ENCODE measurements at places on chromosomes 2 and 18.

GRCh38 chr2:124283096-124283495 lies 258.0 kb downstream of the CNTNAP5 start:
- DNase-seq, result no peak

DNA sequence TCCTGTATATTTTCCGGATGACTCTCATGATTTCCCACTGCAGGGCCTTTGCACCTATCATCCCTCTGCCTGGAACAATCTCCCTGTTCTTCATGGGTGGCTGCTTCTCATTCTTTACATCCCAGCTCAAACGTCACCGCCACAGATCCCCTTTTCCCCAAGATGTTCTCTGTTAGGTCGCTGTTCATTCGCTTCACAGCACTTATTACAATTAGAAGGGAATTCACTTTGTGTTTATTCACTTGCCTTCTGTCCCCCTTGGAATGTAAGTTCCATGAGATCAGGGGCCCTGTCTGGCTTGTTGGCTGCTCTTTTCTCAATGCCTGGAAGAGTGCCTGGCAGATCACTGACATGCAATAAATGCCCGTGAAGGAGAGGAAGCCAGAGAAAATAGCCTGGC lies 106.7 kb downstream of the FOXI3 start:
- DNase-seq, result no peak

DNA sequence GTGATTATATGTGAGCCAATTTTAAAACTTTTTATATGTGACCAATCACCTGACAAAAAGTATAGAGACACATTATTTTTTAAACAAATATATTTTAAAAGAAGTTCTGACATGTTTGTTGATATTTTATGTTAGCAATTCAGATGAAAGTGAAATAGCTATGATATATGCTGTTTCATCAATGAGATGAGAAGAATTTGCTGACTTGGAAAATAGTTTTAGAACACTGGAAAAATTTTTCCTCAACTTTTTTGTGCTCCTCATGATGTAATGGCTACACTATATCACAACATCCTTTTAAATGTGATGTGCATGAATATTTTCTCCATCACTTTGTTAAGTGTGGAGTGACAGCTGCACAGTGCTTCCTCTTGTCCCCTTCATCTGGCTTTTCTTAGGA lies 434.0 kb downstream of the PLCL1 start:
- no peak for DNase-seq

DNA sequence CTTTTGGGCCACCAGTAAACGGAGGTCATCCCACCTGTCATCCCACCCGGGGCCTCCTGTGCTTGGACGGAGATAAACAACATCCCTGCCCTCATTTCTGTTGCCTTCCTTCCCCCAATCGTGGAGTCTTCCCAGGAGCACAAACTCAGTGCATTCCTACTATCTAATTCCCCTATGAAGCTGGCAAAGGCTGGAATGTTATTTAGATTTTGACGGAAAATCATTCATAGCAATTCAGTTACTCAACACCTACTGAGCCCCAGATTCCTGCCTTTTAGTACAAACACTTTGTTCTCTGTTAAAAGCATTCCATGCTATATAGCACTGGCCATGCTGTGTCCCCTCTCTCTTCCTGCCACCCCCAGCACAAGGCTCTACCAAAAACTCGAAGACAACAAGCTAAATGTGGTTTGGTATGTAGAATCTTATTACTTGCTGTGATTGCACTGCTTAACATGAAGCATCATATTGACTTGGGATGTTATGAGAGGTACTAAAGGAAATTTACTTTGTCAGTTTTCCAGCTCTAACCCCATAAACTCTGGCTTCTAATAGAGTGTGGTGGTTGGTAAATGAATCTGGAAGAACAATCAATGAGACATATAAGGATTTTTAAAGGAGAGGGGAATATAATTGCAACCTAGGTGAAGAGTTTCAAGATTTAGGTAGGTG lies 32.3 kb upstream of the IMPA2 start:
- DNase-seq, result no peak

DNA sequence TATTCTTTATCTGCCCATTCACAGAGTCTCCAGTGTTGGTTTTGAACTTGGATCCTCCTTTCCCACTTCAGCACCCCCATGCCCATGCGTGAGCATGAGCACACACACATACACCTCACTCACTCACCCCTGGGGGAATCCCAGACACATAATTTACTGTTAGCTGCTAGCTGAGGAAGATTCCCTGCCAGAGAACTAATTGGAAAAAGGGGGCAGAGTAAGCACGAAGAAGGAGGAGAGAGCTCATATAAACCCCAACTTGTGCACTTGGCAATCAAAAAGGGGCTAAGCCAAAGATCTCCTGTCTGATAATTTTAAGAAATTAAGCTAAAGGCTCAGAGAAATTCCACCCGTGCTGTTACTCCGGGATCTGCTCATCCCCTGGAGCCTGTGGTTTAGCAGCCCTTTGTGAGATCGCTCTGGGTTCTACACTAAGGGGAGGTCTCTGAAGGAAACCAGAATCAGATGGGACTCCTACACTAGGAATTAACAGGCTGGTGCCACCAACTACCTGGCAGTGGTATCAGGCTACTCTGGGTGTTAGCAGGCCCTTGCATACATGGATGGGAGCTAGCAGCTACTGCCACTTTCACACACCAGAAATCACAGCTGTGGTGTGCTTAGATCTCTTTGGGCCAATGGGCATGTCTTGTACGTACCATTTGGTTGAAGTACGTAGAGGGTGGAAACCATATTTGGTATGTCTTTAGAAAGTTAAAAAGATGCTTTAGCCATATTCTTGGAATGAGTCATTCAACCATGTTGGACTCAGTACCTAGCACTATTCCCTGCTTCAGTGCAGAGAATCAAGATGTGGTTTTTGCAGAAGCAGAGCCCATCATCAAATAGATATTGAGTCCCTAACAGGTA lies 95.6 kb upstream of the SLC14A2 start:
- no peak for DNase-seq

DNA sequence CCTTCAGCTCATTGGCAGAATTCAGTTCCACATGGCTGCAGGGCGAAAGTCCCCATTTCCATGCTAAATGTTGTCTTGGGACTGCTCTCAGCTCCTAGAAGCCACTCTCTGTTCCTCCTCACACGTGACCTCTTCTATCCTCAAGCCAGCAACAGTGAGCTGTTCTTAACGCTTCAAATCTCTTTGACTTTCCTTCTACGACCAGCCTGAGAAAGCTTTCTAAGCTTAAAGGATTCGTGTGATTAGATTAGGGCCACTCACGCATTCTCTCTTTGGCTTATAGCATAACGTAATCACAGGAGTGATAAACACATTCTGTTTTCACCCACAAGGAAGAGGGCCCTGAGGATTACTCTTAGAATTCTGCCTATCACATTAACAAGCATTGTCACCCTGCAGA lies 29.8 kb upstream of the LAMA1 start:
- DNase-seq, result no peak

DNA sequence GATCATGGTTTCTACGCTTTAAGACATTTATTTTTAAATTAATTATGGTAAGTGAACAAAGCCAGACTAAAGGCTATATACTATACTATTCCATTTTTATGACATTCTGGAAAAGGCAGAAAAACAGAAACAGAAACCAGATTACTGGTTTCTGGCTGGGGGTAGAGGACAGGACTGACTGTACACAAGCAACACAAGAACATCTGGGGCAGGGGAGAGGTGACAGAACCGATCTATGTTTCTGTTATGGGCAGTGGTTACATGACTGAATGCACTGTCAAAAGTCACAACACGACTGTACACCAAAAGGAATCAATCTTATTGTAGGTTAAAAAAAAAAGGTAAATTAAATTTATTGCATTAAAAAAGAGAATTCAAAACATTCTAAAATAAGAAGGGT lies 64.7 kb downstream of the PTPN2 start:
- no peak for DNase-seq

GRCh38 chr18:70195014-70195614 lies 10.4 kb downstream of the RTTN start:
- no peak for DNase-seq

DNA sequence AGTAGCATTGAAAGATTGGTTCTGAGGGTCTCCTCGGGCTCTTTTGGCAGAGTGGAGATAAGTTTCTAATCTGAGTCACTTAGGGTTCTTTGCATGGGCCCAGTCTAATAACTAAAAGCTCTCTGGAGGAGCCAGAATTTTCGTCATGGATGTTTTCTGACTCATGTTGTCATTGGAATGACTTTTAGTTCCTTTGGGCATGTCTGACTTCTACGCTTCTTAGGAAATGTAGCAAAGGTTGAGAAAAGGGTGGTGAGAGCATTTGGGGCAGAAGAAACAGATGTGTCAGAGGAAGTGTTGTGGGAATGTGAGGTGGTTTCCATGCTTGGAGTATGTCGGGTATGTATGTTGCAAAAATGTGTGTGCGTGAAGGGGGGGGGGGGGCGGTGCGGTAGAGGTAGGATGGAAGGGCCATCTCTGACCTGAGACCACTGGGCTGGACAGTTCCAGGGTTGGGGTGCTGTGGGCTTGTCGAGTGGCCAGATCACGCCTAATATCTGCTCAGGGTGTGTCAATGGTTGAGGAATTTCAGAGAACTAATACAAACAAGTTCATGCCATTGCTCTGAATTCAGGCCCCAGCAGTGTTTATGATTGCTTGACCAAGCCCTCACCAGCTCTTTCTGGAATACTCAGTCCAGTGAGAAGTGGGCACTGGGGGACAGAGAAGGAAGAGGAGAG lies 26.9 kb downstream of the KLHL29 start:
- DNase-seq, result no peak

DNA sequence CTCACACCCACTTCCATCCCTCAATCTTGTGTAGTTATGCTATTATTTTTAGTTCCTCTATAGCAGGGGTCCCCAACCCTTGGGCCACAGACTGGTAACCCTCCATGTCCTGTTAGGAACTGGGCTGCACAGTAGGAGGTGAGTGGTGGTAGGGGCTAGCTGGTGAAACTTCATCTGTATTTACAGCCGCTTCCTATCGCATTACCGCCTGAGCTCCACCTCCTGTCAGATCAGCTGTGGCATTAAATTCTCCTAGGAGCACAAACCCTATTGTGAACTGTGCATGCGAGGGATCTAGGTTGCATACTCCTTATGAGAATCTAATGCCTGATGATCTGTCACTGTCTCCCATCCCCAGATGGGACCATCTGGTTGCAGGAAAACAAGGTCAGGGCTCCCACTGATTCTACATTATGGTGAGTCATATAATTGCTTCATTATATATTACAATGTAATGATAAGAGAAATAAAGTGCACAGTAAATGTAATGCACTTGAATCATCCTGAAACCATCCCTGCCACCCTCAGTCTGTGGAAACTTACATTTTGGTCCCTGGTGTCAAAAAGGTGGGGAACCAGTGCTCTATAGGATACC lies 1.6 kb upstream of the RAB11FIP5 start:
- DNase-seq, result no peak

DNA sequence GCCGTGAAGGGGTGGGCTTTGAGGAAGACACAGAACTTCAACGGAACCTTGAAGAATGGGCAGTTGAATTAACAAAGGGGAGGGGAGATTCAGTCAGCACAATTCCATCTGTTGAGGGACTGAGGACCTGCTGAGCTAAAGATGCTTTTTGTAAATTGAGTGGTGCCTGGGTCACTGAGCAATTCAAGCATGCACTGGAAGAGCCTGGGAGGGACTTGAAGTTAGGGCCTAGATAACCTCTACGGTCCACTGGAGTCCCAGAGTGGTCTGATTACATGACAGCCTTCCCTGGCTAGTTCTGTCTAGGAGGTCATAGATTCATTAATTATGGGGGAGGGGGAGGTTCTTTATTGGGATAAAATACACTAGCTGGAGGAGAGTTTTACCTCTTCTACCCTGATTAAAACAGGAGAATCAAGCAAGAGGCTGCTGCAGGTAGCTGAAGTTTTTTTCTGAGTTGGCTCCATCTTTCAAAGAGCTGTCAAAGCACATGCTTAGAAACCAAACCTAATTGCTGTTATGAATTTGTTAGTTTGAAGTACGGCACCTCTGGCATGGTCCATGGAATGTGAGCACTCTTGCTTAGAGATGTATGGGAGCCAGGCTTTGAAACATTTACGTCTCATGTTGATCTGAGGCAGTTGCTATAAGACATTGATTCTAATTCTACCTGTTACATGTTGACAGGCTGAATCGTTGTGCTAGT lies 290.2 kb downstream of the PRKCE start:
- DNase-seq, result no peak

- no peak for DNase-seq
These were observed 240.6 kb downstream of the TFCP2L1 start for GRCh38 chr2:121044412-121044811.

DNA sequence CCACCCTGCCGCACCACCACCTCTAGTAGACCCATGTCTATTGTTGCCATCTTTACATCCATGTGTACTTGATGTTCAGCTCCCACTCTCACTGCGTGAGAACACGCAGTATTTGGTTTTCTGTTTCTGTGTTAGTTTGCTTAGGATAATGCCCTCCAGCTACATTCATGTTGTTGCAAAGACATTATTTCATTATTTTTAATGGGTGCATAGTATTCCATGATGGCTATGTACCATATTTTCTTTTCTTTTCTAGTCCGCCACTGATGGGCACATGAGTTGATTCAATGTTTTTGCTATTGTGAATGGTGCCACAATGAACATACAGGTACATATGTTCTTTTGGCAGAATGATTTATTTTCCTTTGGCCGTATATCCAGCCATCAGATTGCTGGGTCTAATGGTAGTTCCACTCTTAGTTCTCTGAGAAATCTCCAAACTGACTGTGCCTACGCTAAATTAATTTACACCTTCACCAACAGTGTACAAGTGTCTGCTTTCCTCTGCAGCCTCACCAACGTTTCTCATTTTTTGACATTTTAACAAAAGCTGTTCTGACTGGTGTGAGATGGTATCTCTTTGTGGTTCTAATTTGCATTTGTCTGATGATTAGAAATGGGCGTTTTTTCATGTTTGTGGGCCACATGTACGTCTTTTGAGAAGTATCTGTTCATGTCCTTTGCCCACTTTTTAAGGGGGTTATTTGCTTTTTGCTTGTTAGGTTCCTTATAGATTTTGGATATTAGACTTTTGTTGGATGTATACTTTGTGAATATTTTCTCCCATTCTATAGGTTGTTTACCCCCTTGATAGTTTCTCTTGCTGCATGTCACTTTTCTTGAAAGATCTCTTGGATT lies 10.5 kb upstream of the ZNF513 start:
- no peak for DNase-seq

DNA sequence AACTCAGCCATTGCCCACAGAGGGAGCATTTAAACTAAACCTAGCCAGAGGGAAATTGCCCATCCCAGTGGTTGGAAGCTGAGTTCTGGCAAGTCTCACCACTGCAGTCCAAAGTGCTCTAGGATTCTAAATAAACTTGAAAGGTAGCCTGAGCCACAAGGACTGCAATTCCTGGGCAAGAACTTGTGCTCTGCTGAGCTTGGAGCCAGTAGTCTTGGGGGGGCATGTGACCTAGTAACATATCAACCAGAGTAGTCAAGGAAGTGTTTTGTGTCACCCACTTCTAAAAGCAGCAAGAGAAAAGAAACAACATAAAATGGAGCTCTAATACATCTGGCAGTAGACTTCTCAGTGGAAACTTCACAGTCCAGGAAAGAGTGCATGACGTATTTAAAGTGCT lies 167.0 kb downstream of the PTH2R start:
- no peak for DNase-seq
